Lower lobe of right lung (tissue), 2 donors: ENCODE measurements at places on chromosomes 2 and 18.

GRCh38 chr18:36325846-36326245 is 28.3 kb downstream of the FHOD3 start:
- no peak for DNase-seq

GRCh38 chr2:22126106-22126505 is 1002.3 kb downstream of the TDRD15 start:
- no peak for DNase-seq

DNA sequence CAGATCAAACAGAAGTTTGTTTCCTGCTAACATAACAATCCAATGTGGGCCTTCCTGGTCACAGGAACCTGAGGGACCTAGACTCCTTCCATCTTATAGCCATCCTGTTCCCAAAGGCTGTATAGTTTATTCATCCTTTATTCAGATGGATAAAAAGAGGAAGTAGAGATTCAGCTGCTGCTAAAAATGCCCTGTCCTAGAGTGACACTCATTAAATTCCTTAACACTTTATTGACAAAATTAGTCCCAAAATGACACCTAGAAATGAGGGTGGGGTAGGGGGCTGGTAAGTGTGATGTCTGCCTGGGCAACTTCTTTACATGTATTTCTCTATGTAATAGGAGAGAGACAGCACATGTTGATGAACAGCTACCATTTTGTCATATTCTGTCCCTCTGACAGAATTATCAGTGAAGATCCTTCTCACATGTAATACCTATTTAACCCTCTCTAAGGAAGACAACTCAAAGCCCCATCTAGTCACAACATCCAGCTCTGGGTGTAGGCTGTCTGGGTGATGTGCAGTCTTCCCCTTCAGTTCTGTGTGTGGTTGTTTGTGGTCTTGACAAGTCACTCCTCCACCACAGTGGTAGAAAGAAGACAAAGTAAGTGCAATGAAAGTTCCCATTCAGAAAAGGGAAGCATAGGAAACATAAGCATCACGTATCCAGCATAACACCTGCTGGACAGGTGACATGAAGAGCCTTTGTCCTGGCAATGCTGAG is 253.9 kb upstream of the CNTNAP5 start:
- DNase-seq: no peak

GRCh38 chr2:13002536-13003331 is 286.0 kb downstream of the TRIB2 start:
- no peak for DNase-seq

- DNase-seq: no peak
These were observed 49.4 kb downstream of the TMEM178A start for GRCh38 chr2:39715095-39715494.

DNA sequence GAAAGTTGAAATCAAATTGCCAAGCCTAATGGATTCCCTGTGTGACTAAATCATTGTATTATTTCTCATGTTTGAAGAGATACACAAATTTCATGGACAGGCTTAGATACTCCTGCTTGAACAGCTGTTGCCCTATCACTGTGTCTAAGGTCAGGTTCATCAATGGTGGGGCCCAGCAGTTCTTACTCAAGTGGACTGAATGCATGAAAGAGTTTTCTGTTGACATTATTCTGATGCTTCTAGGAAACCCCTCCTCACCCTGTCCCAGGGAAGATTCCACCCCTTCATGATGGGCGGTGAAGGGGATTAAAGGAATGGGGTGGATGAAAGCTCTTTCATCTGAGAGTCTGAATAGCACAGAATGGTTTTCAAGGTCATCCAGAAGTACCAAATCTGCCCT is 148.8 kb downstream of the INO80D start:
- no peak for DNase-seq
